ENCODE measurements at places on chromosomes 16 and 17.

- DNase-seq, result no peak
These were observed 16.0 kb upstream of the PABPN1L start for GRCh38 chr16:88882358-88883030.

GRCh38 chr17:60679287-60679686, 1.6 kb downstream of the BCAS3 start:
- DNase-seq, result no peak

DNA sequence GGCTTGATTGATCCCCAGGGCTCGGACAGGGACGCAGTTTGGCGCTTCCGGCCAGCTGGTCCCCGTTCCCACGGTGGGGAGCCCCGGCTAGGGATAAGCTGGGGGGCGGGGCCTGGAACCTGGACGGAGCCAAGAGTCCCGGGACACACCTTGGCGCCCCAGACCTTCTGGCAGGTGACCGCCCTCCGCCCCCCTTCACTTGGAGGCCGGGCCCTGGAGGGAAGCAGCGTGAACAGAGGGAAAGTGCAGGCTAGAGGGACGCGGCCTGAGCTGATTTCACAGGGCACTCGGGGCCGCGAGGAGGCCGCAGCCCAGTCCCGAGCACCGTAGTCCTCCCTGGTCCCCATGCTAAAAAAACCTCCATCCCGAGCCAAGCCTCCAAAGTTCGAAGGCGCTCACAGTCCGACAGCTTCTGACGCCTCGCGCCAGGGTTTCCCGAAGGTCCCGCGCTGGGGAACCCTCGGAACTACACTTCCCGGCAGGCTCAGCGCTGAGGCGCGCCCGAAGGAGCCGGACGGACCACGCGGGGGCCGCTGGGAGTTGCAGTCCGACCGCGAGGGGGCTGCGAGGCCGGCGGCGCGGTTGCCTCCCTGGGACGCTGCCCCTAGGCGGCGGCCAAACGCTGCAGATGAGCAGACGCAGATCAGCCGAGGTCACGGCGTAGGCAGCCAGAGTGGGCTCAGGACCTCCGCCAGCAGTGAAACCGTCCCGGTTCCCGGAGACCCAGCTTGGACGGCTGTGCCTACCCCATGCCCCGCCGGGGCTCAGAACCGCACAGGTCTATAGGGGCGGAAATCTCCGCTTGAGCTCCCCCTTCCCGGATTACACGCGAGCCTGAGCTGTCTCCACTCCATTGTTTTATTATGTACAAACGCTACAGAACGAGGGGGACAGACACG, at the start of gene TBX6:
Gene TBX6 (minus strand): TSS at position 451 of the 899 bp plus-strand sequence. CDS start 731 bp downstream, outside the sequence.
- peak; percentile 96 for DNase-seq

DNA sequence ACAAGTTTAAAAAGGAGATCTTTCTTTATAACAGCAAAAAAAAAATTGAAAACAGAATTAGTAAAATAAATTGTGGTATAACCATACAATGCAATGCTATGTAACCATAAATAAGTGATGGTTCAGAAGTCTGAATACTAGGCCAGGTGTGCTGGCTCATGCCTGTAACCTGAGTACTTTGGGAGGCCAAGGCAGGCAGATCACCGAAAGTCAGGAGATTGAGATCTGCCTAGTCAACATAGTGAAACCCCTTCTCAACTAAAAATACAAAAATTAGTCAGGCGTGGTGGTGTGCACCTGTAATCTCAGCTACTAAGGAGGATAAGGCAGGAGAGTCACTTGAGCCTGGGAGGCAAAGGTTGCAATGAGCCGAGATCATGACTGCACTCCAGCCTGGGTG, 34.6 kb downstream of the CCT6B start:
- DNase-seq, result no peak

DNA sequence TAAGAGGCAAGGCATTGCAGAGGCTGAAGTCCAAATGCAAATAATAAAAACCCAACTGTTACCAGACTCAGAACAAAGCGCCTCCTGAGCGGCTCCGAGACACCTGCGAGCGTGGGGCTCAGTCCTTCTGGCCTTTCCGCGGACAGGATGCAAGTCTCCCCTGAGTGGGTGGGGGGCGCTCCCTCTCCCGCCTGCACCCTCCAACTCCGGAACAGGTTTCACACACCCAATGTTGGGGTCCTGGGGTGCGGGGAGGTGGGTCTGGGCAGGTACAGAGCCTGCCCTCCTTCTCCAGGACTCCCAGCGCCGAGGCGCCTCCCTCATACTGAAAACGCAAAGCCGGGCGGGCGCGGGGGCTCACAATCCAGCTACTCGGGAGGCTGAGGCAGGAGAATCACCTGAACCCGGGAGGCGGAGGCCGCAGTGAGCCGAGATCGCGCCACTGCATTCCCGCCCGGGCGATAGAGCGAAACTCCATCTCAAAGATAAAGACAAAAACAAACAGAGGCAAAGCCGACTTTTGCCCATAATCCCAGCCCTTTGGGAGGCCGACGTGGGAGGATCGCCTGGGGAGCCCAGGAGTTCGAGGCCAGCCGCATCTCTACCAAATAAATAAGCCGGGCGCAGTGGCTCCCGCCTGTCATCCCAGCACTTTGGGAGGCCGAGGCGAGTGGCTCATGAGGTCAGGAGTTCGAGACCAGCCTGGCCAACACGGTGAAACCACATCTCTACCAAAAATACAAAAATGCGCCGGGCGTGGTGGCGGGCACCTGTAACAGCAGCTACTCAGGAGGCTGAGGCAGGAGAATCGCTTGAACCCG, 893 bp downstream of the GINS2 start:
- DNase-seq, result no peak

- no peak for DNase-seq
These were observed 52.2 kb upstream of the HAPSTR1 start for GRCh38 chr16:9039210-9039609.

GRCh38 chr17:13491916-13492736, 109.6 kb downstream of the HS3ST3A1 start:
- DNase-seq, result peak; percentile 48

DNA sequence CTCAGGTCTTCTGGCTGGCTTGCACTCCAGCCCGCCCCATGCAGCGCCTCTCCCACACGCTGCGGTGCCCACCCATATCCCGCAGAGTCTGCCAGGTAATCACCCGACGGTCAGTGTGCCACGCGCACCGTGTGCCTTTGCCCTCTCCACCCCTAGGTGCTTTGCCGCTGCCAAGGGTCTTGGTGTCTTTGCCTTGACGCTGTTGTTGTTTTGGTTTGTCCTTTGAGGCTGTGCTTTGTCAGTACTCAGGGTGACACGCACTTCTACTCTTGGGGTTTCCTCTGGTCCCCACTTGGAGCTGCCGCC, 30.1 kb downstream of the UBN1 start:
- DNase-seq, result no peak

DNA sequence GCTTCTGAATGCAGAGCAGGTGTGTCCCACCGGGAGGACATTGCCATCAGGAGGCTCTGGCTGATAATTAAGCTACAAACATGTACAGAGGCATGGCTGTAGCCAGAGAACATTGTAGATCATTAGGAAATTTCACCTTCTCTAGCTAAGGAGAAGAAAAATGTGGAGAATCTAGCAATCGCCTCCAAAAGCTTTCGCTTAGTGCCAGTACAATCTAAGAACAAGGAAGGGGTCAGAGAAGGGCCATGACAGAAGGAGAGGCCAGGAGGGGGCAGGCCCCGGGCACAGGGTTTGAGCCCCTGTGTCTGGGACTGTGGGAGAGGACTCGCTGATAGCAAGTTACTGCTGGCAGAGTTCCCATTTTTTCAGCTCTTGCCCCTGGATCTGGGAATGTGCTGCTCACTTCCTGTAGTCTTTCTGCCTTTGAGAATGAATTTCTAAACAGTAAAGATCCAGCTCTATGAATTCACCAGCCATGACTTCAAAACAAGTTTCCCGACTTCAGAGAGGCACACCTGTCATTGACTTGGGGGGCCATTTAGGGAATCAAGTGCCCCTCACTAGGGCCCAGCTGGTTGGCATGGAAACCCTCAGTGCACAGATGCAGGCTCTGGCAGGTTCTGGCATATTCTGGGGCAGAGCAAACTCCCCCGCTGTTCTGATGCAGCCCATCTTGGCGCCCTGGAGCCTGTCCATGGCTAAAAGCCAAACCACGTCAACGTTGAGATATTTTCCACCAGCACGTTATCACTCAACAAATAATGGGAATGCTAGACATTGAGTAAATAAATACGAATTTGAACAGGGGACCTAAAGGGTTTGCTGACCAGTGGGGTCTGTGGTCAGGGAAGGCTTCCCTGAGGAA, 59.5 kb upstream of the CACNG4 start:
- DNase-seq, result no peak

GRCh38 chr17:1515640-1516387, 598 bp downstream of the INPP5K start:
- peak; percentile 84 for DNase-seq

DNA sequence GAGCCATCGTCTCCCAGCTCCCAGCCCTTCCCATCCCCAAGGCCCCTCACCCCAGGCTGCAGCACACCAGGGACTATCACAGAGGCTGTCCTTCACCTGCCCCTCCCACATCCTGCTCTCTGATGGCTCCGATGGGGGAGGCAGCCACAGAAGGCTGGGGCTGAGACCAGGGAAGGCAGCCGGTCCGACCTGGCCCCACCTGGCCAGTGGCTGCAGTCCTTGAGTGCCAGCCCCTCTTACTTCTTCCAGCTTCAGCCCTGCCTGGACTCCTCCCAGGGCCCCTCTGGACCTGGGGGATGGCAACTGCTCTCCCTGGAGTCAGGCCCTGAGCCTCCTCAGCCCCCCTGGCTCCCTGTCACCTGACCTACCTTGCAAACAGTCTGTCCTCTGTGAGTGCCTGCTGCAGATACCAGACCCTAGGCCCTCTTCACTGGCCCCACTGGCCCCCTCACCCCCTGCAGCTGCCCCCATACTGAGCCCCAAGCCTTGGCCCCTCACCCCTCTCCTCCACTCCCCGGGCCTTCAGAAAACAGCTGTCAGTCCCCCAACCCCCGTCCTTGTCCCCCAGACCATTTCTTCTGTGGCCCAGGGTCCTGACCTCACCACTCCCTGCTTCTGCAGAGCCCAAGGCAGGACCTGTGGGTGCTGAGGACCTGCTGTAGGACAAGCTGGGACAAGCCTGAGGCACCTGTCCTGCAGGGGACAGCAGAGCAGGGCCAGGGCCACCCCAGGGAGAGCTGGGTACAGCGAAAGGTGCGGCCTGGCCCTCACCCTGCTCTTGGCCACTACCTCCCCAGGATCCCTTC, 12.6 kb upstream of the SRRM2 start:
- DNase-seq, result no peak

GRCh38 chr16:10579965-10580882, at the start of gene EMP2:
EMP2 (minus strand) TSS chr16:10580598; CDS start chr16:10547617, 32,981 bp downstream.
- DNase-seq, result peak; percentile 58

DNA sequence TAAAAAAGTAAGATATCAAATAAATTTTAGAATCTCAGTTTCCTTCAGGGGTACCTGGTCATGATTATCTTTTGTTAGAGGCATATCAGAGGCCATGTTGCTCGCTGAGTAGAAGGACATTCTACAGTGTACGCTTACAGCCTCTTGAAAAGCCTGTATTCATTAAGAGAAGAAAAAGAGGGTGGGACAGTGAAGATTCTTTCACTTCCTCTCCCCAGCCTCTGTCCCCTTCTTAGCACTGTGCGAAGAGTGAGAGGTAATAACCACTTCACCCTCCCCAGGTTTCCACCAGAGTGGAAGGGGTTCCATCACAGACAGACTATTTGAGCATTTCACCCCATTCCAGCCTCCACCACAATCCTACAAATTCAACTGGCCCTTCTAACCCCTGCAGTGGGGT, 4.8 kb upstream of the LPO start:
- peak; percentile 24 for DNase-seq

DNA sequence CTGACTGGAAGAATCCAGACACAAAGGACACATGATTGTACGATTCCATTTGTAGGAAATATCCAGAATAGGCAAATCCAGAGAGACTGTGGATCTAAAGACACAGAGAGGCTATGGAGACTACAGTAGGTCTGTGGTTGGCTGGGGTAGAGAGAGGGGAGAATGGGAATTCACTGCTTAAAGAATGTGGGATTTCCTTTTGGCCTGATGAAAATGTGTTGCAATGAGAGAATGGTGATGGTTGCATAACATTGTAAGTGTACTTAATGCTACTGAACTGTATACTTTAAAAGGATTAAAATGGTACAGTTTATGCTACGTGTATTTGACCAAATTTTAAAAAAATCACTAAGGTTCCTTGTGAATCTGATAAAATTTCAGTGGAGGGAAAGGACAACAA, 62.1 kb downstream of the GPRC5B start:
- DNase-seq, result no peak

DNA sequence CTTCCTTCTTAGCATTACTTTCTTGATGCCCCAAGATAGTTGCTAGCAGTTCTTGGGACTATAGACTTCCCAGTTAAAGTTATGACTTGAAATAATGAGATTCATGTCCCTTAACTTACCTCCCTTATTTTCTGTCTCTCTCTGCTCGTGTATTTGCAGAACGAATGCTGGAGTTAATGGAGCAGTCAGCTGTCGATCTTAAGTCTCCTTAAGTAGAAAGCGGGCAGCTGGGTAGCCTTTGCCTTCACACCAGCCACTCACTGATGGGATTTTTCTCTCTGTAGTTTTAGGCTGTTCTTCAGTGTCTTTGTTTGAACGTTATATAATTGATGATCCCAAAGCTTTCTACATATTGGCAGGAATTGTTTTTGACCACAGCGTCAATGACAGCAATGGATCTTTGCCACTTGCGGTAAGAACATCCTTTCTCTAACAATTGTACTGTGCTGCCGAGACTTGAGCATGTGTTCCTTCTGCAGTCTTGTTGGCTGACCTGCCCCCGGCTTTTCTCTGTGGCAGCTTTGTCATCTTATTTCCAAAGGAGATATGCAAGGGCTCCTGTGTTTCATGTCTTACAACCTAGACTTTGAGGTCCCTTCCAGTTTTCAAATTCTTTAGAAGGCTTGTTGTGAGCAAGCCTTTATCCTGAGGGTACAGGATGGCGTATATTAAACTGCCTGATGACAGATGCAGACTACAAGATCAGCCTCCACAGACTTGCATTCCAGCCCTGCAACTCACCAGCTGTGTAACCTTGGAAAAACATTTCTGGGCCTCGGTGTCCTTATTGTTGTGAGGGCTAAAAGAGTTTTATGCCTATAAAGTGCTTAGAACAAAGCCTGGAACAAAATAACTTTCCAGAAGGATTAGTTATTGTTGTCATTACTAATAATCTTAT, 25.1 kb upstream of the ABCA3 start:
- no peak for DNase-seq

GRCh38 chr16:68744744-68745280, 7.7 kb downstream of the CDH1 start:
- no peak for DNase-seq

- no peak for DNase-seq
These were observed 67.9 kb downstream of the CPPED1 start for GRCh38 chr16:12735805-12736204.

DNA sequence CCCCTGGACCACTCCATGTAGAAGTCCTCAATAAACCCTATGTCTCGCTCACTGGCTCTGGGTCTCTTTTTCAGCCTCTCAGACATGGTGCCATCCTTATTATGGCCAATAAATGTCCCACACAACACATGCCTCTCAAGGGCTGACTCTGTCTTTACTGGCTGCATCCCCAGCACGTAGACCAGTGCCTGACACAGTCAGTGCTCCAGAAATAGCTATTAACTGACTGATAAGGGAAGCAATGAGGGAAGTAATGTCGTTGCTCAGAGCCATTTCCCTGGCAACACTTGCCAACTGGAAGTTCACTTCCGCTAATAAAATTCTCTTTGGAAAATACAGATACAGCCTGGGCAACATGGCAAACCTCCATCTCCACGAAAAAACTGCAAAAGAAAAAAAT, 19.1 kb upstream of the APOH start:
- no peak for DNase-seq

GRCh38 chr17:72222661-72223380, 102.0 kb downstream of the SOX9 start:
- DNase-seq, result no peak

Measured in suppressor macrophage (primary cell).